ENCODE measurements at places on chromosomes 4 and X. TPM values are rescaled to one million over a fixed set of nuclear protein-coding genes. Genes with fewer than 3 reads are reported as not detected.
A peak's percentile ranks its signal among the peaks of the same experiment; 100 is the strongest.

GNRHR gene
- not detected for total RNA-seq

GRCh38 chr4:127632420-127633403, at the start of gene INTU:
TSS of gene INTU (plus strand) at chr4:127632957. CDS start at chr4:127633035, 78 bp downstream.
- no peak within 1 kb of the TSS for H3K27ac ChIP-seq
- DNase-seq: peak; percentile 55
- H3K27me3 ChIP-seq: peaks cover 43% of the 10 kb centered on the region
- no peaks in the 10 kb centered on the region for H3K36me3 ChIP-seq
- H3K4me3 ChIP-seq: peak within 1 kb of the TSS; percentile 64

GRCh38 chrX:151736685-151737084, 2.1 kb downstream of the CNGA2 start:
- H3K36me3 ChIP-seq: no peaks in the 10 kb centered on the region
- DNase-seq: no peak
- H3K4me3 ChIP-seq: no peak overlapping the region
- peaks cover 4% of the 10 kb centered on the region for H3K27me3 ChIP-seq

GRCh38 chr4:75004755-75005668, 72.1 kb downstream of the PARM1 start:
- no peaks in the 10 kb centered on the region for H3K27me3 ChIP-seq
- H3K4me3 ChIP-seq: no peak overlapping the region
- no peaks in the 10 kb centered on the region for H3K4me1 ChIP-seq
- no peak for DNase-seq
- H3K27ac ChIP-seq: no peak overlapping the region

DNA sequence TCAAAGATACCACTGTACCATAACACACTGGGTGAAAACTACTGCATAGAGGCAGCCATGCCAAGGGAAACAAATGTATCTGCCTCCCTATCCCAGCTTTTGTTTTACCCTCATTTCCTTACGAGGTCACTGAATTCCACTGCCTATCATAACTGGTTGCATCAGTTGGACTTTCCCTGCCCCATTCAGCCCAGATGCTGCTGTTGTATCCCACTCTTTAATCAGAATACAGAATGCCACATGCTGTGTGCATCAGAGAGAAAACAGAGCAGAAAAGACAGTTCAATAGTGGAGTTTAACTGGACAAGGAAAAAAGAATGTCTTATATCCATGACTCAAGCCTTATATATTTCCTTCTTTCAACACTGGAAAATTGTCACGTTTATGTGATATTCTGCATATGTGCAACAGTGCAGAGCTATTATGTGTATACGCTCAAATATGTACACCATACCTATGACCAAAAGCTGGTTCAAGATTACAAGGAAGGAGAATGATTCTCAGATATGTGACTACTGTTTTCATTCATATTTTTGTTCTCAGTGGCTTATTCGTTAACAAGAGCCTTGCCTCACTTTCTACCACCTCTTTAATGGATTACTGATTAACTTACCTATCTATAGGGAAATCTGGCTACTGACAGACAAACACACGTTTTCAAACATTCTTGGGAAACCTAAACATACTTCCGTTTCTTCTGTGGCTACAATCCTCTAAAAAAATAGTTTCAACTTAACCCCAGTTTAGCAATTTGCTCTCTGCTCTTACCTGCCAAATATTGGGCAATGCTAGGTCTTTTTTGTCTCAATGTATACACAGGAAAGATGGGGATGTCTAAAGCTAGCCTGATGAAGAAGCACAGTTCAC, 378.9 kb downstream of the SMARCA1 start:
- no peak for DNase-seq
- no peaks in the 10 kb centered on the region for H3K4me1 ChIP-seq
- H3K27ac ChIP-seq: no peak overlapping the region
- H3K27me3 ChIP-seq: no peaks in the 10 kb centered on the region
- H3K4me3 ChIP-seq: no peak overlapping the region
- no peaks in the 10 kb centered on the region for H3K36me3 ChIP-seq

All from activated CD8-positive, alpha-beta memory T cell treated with anti-CD3 and anti-CD28 coated beads, Interleukin-2, amount 10 ng/mL, durations not matched to agents 7 days and 5 days (primary cell).